GM23338 (cell line): ENCODE measurements at places on chromosomes 7 and 10.
A peak's percentile ranks its signal among the peaks of the same experiment; 100 is the strongest.

DNA sequence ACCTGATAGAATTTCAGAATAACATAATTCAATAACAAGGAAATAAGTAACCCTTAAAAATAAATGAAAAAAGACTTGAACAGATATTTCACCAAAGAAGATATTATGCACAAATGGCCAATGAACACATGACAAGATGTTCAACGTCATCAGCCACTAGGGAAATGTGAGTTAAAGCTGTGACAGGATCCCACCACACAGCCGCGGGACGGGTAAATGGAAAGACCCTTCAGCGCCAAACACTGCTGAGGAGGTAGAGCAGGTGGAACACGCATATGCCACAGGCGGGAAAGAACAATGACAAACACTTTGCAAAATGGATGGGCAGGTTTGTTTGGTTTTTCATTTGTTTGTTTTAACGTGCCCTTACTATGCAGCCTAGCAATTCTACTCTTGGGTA is 86.1 kb upstream of the RNF32 start:
- no peak for DNase-seq

DNA sequence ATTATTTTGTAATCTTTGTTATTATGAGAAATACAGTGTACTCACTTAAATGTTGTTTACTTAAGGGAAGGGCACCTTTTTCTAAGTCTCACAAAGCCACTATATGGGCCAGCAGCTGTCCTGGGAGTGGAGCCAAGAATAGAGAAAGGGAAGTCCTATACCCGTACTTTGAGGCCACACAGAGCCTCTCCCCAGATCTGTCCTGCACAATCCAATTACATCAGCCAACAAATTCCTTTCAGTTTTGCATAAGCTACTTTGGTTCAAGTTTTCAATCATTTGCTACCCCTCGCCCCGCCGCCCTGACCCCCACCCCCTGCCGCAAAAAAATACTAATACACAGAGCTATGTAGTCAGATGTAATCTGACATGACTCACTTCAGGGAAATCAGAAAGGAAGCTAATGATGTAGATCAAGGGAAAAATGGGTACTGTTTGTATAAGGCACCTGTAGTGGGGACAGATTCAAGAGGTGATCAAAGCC is 297.4 kb upstream of the NEBL start:
- DNase-seq = no peak

DNA sequence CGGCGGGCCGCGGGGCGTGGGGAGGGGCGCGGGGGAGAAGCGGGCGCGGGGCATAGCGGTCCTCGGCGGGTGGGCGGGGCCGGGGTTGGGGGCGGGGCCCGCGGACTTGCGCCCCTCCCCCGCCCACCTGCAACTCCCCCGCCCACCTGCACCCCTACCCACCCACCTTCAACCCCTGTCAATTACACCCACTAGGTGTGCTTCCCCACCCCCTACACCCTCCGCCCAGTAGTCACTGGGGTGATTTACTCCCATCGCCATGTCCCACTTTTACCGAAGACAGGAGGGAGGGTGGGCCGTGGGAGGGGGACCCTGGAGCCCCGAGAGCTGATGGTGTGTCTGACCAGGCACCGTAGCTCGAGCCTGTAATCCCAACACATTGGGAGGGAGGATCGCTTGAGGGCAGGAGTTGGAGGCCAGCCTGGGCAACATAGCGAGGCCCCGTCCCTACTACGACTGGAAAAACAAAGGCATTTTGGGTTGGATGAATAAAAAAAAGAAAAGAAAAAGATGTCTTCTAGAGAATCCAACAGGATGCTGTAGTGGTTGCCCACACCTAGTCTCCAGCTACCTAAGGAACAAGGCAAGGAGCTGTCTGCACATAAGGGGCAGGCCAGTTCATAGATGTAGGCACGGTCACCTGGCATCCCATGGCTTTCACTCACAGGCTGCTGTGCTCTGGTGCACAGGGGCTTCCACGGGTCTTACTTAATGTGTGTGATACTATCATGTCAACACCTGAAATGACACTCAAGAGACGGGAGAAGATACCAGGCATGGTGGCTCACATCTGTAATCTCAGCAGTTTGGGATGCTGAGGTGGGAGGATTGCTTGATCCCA is 761 bp downstream of the KCTD7 start:
- DNase-seq = peak; percentile 60

DNA sequence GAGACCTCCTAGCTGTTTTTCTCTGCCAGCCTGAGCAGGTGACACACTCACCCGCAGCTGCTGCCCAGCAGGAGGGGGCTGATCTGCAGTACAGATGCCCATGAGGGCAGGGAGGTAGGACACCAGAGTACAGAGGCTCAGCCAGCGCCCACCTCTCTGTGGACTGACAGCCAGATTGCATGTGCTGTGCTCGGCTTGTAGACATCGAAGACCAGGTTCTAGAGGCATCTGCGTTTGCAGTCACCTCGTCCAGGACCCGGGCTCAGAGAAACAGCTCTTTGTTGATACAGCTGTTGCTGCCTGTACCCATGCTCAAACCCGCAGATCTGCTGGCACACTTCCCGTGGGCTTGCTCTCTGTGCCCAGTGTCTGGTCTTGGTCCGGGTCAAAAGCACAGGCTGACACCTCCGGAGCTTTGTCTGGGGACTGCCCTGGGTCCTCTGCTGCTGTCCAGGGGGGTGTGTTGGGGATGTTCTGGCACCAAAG is 224.7 kb downstream of the GLRX3 start:
- no peak for DNase-seq

DNA sequence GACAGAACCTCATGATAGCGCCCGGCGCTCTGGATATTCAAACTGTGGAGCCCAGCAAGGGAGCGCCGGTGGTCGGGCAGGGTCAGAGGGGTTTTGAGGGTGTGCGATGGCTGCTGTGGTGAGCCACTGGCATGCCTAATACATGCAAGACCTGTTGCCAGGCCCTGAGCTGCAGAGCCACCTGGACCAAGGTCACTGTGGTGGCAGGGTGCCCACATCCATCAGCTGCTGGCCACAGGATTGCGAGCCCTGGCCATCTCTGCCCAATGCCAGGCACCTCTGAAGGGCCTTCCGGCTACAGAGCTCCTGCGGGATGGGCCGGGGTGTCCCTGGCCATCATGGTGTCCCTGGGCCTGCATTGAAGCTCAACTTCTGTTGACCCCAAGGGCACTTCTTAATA is 123.0 kb upstream of the TNRC18 start:
- DNase-seq = no peak

DNA sequence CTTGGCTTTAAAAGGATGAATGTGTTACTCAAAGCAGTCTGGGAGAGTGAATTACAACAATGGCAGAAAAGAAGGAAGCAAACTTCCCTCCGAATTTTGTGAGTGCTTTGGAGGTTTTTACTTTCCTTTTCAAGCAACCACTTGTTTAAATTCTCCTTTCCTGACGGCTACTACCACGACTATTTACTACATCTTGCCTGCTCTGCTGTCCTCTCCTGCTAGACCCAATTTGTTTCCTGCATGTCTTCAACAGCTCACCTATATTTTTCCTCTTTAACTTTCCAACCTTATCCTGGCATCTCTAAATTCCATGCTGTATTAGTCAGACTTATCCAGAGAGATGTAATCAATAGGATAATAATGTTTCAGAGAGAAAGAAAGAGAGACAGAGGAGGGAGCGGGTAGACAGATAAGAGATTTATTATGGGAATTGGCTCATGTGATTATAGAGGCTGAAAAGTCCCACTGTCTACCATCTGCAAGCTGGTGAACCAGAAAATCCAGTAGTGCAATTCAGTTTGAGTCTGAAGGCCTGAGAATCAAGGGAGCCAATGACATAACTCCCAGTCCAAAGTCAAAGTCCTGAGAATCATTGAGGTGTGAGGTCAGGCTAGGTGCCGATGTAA is 42.8 kb upstream of the SLC13A1 start:
- no peak for DNase-seq

DNA sequence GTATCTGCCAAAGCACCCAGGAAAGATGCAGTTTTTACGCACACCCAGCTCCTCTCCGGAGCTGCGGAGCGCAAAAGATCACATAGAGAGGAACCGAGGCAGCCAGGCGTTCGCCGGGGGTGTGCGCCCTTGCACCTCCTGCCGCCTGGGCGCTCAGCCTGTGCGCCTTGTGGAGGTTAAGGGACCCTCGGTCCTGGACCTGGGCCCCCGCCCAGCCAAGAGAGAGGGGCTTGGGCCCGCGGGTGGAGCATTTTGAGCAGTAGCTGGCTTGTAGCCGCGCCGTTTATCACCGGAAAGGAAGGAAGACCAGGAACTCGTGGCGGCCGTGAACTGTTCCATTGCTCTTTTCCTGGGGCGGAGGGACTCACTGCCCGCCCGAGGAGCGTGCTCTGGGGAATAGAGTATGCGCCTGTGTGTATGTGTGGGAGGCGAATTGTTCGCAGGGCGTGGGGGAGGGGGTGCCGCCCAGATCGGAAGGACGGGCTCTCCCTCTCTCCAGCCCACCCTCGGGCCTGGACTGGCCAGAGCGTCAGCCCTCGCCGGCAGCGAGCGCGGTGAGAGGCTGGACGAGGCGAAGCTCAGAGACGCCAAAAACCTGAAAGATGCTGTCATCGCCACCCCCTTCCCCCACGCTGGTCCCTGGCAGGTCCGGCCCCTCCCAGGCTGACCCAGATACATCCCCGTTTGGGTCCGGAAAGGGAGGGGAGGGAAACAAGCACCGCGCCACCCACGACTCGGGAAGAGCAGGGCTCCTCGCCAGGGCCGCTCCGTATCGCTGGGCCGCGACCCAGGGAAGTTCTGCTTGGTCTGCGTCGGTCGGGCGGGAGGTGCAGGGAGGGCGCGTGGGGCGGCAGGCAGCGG is 1.2 kb upstream of the WNT2 start:
- DNase-seq = peak; percentile 59

- DNase-seq = peak; percentile 61
Observed at GRCh38 chr10:86253091-86254072, 113.2 kb downstream of the GRID1 start.

- DNase-seq = no peak
Observed at GRCh38 chr10:77639756-77640155, 2.1 kb upstream of the KCNMA1 start.

DNA sequence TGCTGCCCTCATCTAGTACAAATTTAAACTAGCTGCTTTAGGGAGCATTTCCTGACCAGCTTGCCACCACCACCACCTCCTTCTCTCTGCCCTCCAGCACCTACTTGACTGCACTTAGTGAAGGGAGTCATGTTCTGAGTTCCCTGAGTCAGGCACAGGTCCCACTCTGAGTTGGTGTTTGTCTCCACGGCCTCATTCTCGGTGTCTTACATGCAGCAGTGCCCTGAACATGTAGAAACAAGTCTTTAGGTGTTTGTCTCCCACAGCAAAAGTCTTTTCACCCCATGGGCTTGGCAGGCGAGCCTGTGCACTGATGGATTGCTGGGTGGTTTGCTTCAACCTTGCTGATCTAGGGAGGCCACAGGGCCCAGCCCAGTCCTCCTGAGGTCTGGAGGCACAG is 16.9 kb downstream of the TSPAN14 start:
- no peak for DNase-seq

- DNase-seq = no peak
Observed at GRCh38 chr10:4532976-4533375, 293.0 kb upstream of the AKR1E2 start.

DNA sequence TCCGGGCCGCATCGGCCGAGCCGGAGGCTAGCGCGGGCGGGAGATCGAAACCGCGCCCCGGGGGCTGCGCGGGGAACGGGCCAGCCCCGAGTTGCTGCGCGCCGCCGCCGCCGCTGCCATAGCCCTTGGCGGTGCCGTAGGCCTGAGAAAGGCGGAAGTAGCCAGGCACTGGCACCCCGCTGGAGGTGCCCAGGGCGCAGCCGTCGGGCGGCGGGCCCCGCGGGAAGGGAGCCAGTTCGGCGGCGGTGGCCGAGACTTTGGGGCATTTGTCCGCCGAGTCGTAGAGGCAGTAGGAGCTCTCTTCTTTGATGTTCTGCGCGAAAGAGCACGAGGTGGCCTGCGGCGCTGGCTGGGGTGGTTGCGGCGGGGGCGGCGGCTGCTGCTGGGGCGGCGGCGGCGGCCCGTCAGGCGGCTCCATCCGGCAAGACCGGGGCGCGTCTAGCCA is 587 bp downstream of the HOXA10 start:
- DNase-seq = peak; percentile 48

- DNase-seq = no peak
Observed at GRCh38 chr7:37441386-37441760, 7.3 kb downstream of the ELMO1 start.

DNA sequence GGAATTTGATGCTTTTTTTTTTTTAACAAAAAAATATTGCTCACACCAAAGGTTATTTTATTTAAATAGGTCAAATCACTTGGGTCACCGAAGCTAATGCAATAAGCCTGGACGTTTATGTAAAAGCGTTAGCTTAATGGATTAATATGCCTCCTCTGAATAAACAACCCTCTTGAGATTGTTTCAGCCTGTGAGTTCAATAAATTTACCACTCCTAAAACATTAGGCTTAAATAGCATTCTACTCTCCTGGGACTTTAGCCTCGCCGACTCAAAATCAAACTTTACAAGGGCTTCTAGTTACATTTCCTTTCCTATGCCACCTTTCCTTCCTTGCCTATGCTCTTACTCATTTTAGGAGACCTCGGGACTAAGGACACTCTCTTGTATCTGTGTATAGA is 79.3 kb downstream of the DNAJB9 start:
- DNase-seq = no peak

GRCh38 chr7:135745703-135746312 is 2.8 kb downstream of the FAM180A start:
- DNase-seq = no peak

DNA sequence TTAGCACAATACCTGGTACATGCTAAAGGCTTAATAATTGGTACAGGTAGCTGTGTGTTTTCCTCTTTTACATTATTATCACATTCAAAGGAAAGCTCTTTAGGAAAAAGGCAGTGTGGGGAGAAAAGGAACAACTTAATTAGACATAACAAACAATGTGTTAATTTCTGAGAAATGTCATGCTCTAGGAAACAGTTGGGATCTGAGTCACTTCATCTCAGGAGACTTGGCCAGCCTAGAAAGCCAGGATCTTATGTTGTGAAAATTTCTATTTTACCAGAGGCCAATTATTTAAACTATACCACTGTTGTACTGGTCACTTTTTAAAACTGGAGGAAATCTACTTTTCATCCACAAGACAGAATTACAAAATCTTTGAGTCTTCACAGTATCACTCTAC is 39.6 kb downstream of the ARMH3 start:
- DNase-seq = no peak

DNA sequence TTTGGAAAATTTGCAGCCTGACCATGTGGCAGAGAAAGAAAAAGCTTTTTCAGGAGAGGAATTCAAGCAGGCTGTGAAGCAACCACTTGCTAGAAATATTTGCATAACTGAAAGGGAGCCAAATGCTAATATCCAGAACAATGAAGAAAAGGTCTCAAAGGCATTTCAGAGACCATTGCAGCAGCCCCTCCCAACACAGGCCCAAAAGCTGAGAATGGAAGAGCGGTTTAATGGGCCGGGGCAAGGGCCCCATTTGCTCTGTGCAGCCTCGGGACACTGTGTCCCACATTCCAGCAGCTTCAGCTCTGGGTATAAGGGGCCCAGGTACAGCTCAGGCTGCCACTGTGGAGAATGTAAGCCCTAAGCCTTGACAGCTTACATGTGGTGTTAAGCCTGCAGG is 918.1 kb upstream of the POT1 start:
- DNase-seq = peak; percentile 50
